ENCODE measurements at places on chromosomes 1 and 21.

DNA sequence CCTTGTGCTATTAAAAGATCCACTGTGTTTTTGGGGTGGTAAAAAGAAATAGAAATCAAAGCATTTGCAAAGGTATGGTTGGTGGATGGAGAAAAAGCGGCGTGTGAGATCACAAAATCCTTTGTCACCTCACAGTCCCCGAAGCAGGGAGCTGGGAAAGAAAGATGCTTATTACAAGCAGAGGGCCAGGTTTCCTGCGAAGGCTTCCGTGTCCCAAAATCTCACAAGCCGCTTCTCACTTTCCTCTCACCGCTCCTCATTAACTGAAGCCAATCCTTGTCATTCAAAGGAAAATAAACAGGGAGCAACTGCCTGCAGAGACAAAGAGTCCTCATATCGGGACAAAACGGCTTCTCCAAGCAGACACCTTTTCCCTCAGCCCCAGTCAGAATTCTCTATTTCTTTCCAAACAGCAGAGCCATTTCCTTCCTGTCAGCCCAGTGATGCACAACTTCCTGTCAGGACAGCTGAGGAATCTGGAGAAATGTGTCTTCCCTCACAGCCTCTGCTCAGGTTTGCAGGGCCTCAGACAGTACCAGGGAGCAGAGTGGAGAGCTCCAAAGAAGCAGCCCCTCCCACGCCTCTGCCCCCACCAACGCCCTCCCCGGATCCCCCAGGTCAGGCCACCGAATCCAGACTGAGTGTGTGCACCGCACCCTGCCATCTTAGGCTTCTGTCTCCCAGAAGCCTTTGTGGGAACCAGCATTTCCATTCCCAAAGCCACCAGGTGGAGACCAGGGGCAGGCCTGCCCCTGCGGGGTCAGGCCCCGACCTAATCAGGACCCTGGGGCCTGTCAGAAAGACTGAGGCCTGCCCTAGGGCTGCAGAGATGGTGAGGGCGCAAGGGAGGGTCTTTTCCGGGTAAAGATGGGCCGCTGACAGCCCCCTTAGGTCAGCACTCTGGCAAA is 29.6 kb downstream of the KCNN3 start:
- DNase-seq, result no peak

GRCh38 chr1:9721606-9722377 is 70.3 kb downstream of the PIK3CD start:
- DNase-seq, result peak; percentile 65

DNA sequence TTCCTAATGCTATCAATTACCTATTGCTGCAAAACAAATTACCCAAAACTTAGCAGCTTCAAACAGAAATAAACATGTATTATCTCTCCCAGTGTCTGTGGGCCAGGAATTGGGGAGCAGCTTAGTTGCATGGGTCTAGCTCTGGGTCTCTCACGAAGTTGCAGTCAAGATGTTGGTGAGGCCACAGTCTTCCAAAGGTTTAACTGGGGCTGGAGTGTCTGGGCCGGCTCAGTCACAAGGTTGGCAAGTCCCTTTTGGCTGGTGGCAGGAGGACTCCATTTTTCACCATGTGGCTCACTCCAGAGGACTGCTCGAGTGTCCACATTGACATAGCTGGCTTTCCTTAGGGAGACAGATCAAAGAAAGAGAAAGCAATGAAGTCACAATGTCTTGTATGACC is 5.0 kb upstream of the LRP8 start:
- no peak for DNase-seq

DNA sequence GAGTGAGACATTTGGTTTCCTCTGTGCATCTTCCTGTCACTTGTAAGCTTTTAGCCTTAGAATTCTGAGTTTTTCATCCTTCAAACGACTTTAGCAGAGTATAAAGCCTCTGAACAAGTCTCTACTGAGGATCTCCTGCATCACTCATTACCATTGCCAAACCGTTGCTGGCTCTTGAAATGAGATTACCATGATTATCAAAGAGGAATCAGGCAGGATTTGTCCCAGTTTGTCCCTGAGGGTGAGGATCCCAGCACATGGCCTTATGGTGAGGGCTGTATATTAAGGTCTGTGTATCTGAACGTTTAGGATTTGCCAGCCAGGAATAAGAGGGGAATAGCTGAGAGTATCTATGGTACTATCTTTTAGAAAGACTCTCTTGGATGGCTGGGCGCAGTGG is 169.5 kb upstream of the L1TD1 start:
- DNase-seq, result no peak

- no peak for DNase-seq
These were observed 115.1 kb downstream of the PLPP3 start for GRCh38 chr1:56464294-56464693.

- DNase-seq, result no peak
These were observed 68.1 kb downstream of the RPS6KA1 start for GRCh38 chr1:26597629-26598039.

GRCh38 chr1:19315378-19316198 is 3.5 kb downstream of the SLC66A1 start:
- DNase-seq, result no peak

- DNase-seq, result no peak
These were observed 20.2 kb downstream of the C1orf174 start for GRCh38 chr1:3879787-3880428.

DNA sequence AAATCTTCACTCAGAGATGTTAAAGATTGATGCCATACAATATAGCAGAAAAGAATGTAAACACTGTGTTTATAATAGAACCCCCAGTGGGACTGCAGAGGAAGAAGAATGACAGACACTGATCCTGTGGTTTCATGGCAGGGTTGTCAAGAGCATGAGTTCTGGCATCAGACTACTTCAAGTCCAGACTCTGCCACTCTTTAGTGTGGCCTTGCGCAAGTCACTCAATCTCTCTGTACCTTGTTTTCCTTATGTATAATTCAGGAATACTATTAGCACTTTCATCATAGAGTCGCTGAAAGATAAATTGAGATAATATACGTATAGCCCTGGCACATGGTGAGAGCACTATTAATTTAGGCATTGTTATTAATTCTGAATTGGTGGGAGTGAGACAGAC is 38.5 kb upstream of the BCL9 start:
- DNase-seq, result no peak

DNA sequence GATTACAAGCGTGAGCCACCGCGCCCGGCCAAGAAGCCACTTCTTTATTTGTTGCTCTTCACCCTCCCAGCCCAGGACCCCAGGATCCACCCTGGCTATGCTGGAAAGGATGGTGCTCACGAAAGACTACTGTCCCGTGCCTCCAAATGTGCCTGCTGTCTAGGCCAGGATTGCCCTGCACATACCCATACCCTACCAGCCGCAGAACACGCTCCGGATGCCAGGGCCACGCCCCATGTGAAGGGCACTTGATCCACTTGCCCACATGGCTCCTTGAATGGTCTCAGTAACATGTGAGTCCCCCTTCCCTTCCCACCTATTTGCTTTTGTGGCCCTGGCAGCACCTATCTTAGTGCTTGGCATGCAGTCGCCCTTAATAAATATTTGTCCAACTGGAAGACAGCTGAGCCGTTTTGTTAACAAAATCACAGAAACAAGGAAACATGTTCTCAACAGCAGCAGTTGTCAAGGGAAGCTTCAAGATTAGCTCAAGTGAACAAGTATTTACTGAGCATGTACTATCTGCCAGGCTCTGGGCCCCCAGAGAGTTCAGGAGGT is 13.8 kb upstream of the UBXN10 start:
- no peak for DNase-seq

DNA sequence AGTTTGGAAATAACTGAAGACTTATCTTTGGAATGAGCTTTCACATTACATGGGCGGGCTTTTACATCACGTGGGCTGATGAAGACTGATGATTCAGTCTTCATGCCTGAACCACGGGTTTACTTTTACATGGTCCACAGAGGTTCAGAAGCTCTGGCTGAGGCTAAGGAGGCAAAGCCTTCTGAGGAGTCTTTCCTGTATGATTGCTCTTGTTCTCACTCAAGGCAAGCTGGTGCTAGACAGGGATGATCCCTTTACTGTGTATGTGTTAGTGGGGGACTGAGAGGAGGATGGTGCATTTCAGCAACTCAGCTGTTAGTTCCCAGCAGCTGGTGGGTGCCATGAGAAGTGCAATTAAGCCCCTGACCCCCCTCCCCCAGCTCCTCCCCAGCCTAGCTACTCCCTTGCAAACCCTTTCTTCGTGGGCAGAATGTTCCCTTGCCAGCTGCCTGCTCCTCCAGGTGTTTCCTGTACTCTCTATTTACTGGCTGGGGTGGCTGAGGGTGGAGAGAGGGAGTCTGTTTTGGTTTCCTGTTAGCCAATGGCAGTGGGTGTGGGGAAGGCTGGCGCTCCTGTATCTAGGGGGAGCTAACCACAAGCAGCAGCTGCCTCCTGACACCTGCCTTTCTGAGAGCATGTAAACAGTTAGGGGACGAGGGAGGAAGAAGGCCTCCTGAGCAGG is 15.4 kb downstream of the BTG2 start:
- DNase-seq, result peak; percentile 68

DNA sequence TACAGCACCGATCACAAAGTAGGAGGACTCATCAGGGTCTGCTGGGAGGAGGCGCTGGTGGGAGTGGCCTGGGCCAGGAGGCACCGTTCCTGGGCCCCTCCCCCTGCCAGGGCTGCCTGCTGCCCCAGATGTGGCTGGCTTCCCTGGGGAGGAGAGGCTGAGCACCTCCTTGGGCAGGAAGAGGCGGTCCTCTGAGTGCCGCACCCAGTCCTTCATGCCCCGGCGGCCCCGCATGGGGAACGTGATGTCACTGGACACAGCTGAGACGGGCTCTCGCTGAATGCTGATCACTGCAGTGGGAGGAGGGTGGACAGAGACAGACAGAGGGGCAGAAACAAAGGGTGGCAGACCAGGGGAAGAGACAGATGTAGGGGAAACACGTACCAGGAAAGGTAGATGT is 24.8 kb downstream of the ADGRB2 start:
- no peak for DNase-seq

GRCh38 chr1:52904927-52905698 is 16.4 kb downstream of the ECHDC2 start:
- DNase-seq, result no peak

DNA sequence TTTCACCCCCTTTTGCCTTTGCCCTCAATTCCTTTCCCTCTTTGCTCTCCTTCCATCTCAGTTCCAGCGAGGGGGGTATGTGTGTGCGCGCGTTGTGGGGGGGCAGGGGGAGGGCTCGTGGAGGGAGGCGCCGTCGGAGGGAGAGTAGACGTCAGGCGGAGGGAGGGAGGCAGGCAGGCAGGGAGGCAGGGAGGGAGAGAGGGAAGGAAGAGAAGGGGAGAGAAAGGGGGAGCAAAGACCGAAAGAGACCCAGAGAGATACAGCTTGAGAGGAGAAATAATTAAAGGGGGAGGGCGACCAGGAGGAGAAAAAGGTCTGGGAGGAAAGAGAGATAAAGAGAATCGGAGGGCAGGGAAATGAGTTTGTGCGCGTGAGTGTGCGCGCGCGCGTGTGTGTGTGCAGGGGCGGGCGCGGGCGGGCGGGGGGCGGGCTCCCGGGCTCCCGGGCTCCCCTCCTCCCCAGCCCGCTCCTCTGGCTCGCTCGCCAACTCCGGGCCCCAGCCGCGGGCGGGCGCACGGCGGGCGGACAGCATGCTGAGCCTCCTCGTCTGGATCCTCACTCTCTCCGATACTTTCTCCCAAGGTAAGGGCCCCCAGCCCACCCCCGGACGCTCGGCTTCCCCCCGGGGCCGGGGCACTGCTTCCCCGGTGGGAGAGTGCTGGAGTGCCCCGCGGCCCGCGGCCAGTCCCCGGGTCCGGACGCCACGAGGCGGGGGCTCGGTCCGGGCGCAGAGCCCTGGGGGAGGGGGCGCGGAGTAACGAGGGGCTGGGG is at the start of gene KIRREL1:
Gene KIRREL1, plus strand, starts transcription at position 499 of the 771 bp plus-strand sequence. Its CDS starts 32 bp downstream, at position 531.
- no peak for DNase-seq

GRCh38 chr1:26602378-26602959 is 72.9 kb downstream of the RPS6KA1 start:
- peak; percentile 36 for DNase-seq

- DNase-seq, result no peak
These were observed 1.2 kb downstream of the LMNA start for GRCh38 chr1:156115514-156116374.

- DNase-seq, result no peak
These were observed 12.3 kb upstream of the NPHP4 start for GRCh38 chr1:6004412-6005123.

Data from effector memory CD4-positive, alpha-beta T cell (primary cell).